CD4-positive, alpha-beta T cell treated with Interferon gamma for 1 hour (primary cell): ENCODE measurements at places on chromosomes 5 and 9.

- DNase-seq, result no peak
Measured at GRCh38 chr5:90696153-90696552, 137.6 kb downstream of the ADGRV1 start.

DNA sequence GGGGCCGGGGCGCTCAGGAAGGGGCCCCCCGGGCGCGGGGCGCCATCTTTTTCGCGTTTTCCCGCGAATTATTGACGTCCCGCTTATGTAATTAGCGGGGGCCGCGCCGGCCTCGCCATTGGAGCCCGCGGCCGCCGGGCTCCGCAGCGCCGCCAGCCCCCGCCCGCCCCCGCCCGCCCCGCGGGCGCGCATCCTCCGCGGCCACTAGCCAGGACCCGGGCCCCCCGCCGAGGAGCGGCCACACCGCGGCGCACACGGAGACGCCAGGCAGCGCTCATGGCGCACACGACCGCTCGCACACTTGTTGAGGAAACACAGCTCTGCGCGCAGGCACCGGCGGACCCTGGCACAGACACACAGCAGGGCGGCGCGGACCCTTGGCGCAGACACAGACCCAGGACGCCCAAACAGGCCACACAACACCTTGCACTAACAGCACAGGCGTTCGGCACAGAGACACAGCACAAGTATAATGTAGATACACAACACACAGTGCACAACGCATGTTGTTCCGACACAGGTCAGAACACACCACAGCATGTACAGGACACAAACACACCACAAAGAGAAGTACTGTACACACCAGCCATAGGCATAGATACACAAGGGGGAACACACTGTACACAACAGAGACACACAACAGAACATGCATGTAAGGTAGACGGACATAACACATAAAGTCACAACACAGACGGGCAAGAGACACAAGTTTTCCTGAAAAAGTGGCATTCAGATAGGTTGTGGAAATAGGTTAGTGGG is 467 bp upstream of the PHF19 start:
- peak; percentile 70 for DNase-seq

DNA sequence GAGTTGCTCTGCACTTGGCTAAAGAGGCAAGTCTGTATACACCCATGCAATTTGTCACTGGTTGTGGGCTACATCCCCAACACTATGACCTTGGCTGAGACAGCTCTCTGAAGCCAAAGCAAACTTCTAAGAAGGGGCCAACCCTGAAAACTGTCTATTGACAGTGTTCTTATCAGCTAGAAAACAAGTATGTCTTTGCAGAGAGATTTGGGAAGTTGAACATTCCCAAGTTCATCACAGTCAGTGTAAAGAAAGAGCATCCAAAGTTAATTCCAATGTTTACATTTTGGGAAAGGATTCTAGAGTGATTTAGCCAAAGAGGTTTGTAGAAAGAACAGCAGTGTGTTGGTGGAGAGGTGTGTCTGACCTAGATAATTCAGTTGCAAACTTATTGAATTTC is 711.1 kb upstream of the CHD1 start:
- DNase-seq, result no peak

GRCh38 chr5:40733434-40733833 is 22.3 kb downstream of the TTC33 start:
- DNase-seq, result no peak
